ENCODE measurements at places on chromosomes 3 and 15. TPM values are rescaled to one million over a fixed set of nuclear protein-coding genes. Genes with fewer than 3 reads are reported as not detected.

DNA sequence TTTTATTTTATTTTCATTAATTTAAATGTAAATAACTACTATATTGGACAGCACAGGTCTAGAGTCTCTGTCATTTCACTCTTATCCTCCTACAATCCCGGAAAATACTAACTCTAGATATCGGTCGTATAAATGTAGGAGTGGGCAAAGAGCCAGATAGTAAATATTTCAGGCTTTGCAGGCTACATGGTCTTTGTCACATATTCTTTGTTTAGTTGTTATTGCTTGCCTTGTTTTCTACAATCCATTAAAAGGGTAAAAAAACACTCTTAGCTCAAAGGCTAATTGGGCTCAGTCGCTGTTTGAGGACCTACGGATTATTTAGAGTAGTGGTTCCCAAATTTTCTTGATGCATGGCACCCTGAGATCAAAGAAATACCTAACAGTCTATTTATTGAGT, 1.7 kb downstream of the KNL1 start:
- DNase-seq = no peak

GRCh38 chr3:155805204-155805801, 775 bp downstream of the C3orf33 start:
- DNase-seq = no peak

DNA sequence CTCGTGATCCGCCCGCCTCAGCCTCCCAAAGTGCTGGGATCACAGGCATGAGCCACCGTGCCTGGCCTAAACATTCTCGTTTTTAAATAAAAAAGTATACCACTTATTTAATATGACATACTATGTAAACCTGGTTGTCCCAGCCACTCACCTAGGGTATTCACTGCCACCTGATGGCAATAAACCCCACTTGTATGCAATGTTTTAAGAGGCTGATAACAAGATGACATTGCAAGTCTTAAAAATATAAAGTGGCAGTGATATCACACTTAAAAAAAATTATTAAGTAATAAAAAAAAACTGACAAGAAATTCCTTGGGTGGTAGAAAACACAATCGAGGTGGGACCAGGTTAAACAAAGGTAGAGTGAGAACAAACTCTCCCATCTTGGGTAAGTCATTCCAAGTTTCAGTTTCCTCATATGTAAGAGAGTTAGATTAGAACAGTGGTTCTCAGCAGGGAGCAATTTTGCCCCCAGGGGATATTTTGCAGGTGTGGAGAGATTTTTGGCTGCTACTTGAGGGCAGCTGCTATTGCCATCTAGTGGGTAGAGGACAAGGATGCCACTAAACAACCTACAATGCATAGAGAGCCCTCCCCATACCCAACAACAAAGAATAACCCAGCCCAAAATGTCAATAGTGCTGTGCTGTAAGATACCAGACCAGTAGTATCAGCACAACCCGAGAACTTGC, 14.5 kb downstream of the ARF4 start:
- no peak for DNase-seq

CYP8B1 gene
- total RNA-seq = not detected

- no peak for DNase-seq
Measured at GRCh38 chr3:134260987-134261386, 10.3 kb upstream of the RYK start.

DNA sequence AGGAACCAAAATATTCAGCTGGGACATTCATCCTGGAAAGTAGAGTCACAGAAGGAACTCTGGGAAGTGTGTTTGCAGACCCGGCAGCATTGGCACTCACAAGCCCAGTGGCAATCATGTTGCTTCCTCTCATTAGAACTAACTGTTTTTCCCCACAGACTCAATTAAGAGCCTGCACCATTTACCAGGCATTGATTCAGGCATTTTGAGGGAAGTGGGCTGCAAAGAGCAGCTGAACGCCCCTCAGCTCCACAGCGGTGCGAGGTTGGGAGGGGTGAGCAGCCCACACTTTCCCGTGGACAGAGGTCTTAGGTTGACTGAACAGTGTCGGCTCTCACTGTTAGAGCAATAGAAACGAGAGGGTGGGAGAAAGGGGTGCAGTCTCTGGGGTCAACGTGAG, 143.8 kb downstream of the STT3B start:
- DNase-seq = no peak

DNA sequence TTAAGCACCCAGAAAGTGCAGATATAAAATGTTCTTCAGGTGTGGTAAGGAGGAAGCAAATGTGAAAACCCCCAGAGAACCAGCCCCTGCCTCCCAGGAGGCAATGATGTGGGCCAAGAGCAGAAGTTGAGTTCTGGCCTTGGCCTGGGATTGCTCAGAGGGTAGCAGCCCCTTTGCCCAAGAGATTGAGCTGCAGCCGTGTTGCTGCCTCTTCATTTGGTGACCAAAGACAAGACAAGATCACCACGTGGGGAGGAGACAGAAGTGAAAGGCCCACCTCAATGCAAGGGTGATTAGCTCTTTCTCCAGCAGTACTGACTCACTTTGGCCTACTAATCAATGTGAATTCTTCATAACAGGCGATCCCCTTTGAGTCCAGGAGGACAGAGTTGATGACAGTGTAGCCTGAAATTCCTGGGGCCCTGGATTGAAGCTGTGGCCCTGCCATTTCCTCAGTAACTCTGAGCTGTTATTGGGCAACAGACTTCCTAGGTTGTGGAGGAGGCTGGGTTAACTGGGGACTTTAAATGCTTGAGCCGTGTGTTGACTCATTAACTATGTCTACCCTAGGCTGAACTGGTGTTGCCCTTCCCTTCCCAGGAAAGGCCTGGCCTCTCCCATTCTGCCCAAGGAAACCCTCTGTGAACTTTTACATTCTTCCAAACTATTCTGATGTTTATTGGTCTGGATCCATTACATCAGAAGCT, 86.5 kb downstream of the ST6GAL1 start:
- no peak for DNase-seq

PIK3R4 gene
- total RNA-seq = 17.7 TPM

Data from chondrocyte (in vitro differentiated cells).